ENCODE measurements at places on chromosomes 7 and 10.

DNA sequence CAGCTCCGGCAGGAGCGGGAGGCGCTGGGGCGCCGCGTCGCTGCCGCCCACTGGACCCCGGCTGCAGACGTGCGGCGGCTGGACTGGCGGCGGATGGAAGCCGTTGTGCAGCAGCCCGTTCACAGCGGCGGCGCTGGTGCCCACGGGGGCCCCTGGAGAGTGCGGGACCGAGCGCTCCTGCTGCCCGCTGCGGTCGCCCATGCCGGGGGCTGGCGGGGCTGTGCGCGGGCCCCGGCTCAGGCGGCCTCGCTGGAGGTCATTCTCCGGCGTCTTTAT lies 413 bp downstream of the PANK1 start:
- peaks cover 18% of the 10 kb centered on the region for H3K4me1 ChIP-seq
- H3K27ac ChIP-seq: peak overlapping the region; percentile 96
- no peaks in the 10 kb centered on the region for H3K27me3 ChIP-seq

GRCh38 chr7:103851357-103851756 lies 138.1 kb downstream of the RELN start:
- no peaks in the 10 kb centered on the region for H3K4me1 ChIP-seq
- H3K27me3 ChIP-seq: no peaks in the 10 kb centered on the region
- H3K36me3 ChIP-seq: no peaks in the 10 kb centered on the region

GRCh38 chr10:49139028-49139845 lies 5.4 kb upstream of the FAM170B start:
- no peaks in the 10 kb centered on the region for H3K27me3 ChIP-seq
- H3K4me1 ChIP-seq: peaks cover 4% of the 10 kb centered on the region
- no peaks in the 10 kb centered on the region for H3K36me3 ChIP-seq
- peak; percentile 13 for DNase-seq

DNA sequence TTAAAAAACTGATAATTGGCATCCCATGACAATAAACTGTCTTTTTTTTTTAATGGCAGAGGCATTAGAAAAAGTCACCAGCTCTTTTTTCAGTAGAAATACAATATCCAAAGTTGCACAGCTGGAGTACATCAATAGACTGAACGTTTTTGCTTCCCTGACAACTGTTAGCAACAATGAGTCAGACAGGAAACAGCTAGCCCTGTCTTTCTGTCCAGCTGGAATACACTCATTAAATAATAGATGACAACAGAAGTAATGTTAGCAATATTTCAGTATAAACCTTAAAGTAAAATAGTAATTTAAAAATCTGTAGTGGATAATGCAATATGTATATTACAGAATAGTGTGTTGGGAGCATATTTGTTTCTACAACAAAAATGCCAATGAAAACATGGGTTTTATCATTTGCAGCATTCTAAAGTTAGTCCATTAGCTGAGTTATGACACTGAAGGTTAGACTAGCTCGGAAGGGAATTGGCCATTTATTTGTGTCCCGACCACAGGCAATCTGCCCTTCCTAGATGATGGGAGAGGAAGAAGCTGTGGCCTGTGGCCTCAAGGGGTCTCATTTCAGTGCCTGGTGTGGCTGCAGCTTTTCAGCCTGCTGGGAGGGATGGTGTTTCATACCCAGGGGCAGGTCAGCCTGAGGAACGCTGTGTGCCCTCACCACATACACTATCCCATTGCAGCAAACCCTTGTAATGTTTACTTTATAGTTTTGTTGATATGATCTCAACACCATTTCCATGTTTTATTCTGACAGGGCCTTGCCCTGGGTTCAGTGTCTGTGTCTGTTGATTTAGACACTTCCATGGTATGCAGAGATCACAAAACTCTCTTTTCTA lies 173.3 kb downstream of the SLC16A9 start:
- H3K36me3 ChIP-seq: no peaks in the 10 kb centered on the region
- no peaks in the 10 kb centered on the region for H3K27me3 ChIP-seq
- peaks cover 15% of the 10 kb centered on the region for H3K4me1 ChIP-seq
- peak overlapping the region; percentile 74 for H3K27ac ChIP-seq
- peak; percentile 60 for DNase-seq
- no peak overlapping the region for H3K4me3 ChIP-seq

- no peaks in the 10 kb centered on the region for H3K27me3 ChIP-seq
- DNase-seq: peak; percentile 28
- H3K4me1 ChIP-seq: peaks cover 9% of the 10 kb centered on the region
- H3K4me3 ChIP-seq: no peak overlapping the region
Measured at GRCh38 chr7:132073920-132074589, 502.2 kb downstream of the PLXNA4 start.

DNA sequence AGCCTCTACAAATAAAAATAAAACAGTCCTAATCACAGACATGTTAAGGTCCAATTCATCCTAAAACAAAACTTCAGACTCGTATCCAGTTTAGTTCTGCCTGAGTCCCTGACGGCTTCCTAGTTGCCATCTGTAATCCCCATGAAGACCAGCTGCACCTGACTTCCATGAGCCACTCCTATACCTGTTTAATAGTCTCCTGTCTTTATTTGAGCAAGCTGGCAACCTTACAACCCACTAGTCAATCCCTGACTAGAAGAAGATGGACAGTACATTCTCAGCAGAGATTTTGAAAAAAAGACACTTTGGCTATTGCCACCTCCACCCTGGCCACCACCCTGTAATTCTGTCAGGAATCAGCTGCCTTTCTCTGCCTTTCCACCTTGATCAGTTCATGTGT lies 197.7 kb downstream of the HIBADH start:
- no peak overlapping the region for H3K27ac ChIP-seq
- no peak for DNase-seq
- no peak overlapping the region for H3K4me3 ChIP-seq
